Suppressor macrophage (primary cell): ENCODE measurements at places on chromosomes 5 and 9.
A peak's percentile ranks its signal among the peaks of the same experiment; 100 is the strongest.

GRCh38 chr9:81522716-81523551, 166.4 kb downstream of the TLE1 start:
- peak; percentile 84 for DNase-seq

DNA sequence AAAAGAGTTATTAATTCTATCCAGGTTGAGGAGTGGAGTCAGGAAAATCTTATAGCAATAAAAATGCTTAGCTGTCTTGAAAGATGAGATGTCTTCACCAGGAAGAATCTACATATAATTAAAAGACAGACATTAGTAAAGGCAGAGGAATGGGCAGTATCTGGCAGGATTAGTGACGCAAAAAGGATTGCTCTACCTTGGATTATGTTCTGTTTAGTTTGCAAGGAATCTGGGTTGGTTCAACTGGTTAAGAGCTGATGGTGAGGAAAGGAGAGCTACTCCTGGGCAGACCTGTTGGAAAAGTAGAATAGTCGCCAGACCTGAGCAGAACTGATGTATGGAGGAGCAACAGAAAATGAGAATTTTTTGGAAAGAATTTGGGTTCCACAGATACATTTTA, 318.5 kb downstream of the ADGRV1 start:
- no peak for DNase-seq

- DNase-seq: no peak
Observed at GRCh38 chr5:139082813-139083498, 115.2 kb downstream of the SIL1 start.

- peak; percentile 5 for DNase-seq
Observed at GRCh38 chr5:367358-368130, 46.0 kb downstream of the AHRR start.

DNA sequence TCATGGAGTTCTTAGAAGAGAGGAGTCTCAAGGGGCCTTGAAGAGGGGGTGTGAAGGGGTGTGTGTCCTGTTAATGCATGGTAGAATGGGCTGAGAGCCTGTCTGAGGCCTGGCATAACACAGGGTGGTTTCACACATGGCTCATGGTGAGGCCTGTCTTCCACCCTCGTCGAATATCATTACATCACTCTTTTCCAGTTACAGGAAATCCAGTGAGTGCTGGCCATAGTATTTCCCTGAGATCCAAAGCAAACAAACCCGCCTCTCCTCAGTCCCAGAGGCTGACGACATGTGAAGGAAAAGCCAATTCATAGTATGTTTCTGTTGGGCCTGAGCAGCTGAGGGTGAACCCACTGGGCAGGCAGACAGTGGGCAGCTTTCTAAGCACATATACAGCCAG, 159.4 kb upstream of the NR3C1 start:
- DNase-seq: no peak

- no peak for DNase-seq
Observed at GRCh38 chr9:114480746-114481435, 24.4 kb downstream of the WHRN start.

DNA sequence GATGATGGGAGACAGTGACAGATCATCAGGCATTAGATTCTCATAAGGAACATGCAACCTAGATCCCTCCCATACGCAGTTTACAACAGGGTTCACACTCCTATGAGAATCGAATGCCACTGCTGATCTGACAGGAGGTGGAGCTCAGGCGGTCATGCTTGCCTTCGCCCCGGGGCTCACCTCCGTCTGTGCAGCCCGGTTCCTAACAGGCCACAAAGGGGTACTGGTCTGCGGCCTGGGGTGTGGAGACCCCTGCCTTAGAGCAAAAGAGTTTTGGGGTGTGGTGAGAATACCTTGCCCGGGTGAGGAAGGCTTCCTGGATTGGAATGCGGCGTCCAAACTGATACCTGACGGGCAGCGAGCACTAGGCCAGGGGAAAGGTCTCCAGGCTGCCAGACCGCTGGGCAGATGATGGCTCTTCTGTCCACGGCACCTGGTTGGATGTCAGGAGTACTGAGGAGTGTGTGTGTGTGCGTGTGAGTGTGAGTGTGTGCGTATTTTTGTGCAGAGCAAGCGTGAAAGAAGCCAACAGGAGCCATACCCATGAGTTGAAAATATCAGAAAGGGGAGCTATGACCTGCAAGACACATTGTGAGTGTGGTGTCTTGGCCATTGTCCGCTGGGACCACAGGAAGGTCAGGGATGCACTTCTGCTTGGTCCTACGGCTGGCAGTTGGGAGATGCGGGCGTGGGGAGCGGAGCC, 55.4 kb downstream of the ACER2 start:
- no peak for DNase-seq

DNA sequence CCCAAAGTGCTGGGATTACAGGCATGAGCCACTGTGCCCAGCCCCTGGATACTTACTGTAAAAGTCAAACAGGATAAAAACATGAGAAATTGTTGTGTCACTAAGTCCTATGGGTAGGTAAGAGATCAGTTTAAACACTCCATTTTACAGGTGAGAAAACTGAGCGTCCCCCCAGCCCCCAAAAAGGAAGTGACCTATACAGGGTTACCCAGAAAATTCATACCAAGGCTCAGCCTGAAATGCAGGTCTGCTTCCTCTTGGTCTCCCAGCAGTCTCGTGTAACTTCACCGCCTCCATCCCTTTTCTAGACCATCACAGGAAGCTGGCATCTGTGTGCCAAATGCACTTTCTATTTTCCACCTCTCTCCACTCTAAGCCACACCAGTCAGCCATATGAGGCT, 57.2 kb downstream of the TMOD1 start:
- no peak for DNase-seq

DNA sequence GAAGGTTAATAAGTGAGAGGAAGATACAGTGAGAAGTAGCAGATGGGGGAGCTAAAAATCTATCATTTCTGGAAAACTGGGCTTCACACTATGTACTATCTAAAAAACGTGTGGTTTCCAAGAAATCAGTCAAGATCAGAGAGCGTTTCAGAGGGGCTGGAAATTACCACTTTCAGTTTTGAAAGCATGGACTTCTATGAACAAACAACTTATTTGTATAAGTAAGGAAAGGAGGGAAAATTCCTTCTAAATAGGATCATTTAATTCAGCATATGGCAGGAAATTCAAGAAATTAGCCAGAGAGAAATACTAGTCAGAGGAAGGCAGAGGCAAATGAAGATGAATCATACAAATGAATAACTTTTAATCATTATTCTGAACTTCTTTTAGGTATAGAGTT, 11.3 kb downstream of the TNC start:
- DNase-seq: no peak

DNA sequence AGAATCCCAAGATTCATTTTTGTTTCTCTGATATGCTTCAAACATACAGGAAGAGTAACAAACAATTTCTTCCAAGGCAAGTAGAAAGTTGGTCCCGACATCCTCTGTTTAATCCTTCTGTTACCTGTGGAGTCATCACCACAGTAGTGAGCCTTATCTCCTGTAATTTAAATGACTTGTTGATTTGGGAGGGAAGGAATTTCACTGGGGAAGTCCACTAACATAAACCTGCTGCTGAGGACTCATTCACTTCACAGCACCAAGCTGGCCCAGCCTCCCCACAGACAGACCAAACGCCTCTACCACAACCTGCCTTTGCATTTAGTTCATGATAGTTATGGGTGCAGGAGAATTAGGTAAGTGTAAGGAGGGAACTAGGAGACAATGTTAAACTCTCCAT, 63.2 kb downstream of the PRKACG start:
- no peak for DNase-seq

- DNase-seq: no peak
Observed at GRCh38 chr5:154779105-154779504, 23.9 kb downstream of the LARP1 start.

GRCh38 chr5:150777685-150778084, 872 bp upstream of the SMIM3 start:
- DNase-seq: peak; percentile 67

DNA sequence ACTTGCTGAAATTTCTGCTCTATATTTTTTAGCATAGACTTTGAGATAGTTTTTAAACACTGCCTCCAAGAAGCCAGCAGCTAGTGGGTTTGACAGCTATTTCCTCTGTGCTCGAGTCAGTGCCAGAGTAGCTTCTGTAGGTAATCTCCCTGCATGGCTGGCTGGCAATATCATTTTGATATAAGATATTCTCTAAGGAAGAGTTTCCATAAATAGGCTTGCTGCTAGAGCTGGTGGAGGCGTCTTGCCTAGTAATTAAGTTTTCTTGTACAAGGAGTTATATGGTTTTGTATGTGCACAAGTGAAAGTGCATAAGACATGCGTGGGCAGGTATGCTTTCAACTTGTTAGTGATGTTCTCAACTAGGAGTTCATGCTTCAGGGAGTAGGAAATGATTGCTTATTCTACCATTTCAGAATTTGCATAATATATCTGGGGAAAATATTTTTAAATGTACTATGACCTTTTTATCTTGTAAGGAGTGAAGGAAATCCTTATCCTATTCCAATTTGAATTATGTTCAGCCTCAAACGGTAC, 74.1 kb upstream of the CCL21 start:
- DNase-seq: no peak

- DNase-seq: no peak
Observed at GRCh38 chr5:125189531-125189941, 443.1 kb upstream of the ZNF608 start.

DNA sequence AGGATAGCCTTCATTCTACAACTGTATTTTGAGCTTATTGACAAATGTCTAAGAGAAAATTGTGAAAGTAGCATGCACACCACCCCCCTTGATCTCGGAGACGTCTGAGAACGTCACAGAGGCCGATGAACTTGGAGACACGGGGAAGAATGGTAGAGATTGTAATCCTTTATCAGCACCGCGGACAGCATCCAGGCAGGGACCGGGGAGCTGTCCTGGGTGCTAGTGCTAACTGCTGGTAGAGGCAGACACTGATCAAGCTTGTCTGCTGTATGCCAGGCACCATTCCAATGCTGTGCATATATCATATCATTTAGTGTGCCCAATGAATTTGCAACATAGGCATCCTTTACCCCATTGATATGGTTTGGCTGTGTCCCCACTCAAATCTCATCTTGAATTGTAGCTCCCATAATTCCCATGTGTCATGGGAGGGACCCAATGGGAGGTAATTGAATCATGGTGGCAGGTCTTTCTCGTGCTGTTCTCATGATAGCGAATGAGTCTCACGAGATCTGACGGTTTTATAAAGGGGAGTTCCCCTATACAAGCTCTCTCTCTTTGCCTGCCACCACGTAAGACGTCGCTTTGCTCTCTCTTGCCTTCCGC, 98.8 kb downstream of the LHX2 start:
- DNase-seq: peak; percentile 80

DNA sequence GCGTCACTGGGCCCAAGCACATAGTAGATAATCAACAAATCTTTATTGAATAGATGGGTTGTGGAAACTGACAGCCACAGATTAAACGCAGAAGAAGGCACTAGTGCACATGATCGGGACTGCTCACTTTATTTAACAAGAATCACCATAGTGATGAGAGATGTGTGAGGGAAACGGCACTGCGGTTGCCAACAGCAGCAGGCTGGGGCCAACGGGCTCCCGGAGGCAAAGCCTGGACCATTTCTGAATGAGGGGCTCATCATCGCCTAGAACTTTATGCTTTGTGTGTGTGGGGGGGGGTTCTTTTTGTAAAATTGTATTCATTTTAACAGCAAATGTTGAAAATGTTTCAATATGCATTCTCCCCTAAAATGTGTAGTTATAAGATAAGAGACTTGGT, 61.9 kb upstream of the RUFY1 start:
- no peak for DNase-seq

DNA sequence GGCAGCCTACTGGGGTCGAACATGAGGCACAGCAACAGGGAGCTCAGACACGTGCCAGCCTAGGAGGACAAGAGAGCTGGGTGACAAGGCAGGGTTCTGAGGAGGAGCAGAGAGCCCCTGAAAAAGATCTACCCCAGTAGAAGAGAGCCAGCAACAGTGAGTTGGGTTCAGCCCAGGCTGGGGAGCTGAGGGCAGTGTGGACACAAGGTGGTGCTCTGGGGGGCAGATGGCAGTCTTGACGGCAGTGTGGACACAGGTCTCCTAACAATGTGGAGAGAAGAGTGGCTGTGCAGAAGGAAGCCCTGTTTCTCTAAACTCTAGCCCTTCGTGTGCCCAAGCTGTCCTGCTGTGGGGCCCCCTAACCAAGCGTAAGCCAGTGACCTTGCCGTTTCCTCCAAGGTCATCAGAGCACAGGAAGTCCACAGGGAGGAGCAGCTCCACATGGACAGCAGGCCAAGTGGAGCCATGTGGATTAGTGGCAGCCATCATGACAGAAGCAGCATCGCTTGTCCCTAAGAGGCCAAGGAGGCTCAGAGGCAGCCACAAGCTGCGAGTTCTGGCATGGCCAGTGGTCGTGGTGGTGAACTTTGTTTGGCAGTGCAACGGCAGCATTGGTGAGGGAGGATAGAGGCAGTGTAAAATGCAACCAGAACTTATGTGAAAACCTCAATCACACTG, 25.1 kb upstream of the LMX1B start:
- DNase-seq: no peak

- no peak for DNase-seq
Observed at GRCh38 chr5:67010684-67011409, 185.8 kb downstream of the CD180 start.

DNA sequence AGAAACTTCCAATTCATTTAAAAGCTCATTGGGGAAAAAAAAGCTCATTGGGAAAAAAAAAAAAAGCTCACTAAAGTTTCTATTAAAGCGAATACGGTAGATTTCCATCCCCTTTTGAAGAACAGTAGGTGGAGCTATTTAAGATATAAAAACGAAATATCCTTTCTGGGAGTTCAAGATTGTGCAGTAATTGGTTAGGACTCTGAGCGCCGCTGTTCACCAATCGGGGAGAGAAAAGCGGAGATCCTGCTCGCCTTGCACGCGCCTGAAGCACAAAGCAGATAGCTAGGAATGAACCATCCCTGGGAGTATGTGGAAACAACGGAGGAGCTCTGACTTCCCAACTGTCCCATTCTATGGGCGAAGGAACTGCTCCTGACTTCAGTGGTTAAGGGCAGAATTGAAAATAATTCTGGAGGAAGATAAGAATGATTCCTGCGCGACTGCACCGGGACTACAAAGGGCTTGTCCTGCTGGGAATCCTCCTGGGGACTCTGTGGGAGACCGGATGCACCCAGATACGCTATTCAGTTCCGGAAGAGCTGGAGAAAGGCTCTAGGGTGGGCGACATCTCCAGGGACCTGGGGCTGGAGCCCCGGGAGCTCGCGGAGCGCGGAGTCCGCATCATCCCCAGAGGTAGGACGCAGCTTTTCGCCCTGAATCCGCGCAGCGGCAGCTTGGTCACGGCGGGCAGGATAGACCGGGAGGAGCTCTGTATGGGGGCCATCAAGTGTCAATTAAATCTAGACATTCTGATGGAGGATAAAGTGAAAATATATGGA, at the start of gene PCDHGA12:
Gene PCDHGA12, plus strand, starts transcription at position 176 of the 782 bp plus-strand sequence. Its CDS starts 253 bp downstream, at position 429.
- peak; percentile 74 for DNase-seq

GRCh38 chr5:3352711-3353110, 242.9 kb upstream of the IRX1 start:
- DNase-seq: no peak

- no peak for DNase-seq
Observed at GRCh38 chr5:59238126-59238902, 655.2 kb downstream of the PDE4D start.

DNA sequence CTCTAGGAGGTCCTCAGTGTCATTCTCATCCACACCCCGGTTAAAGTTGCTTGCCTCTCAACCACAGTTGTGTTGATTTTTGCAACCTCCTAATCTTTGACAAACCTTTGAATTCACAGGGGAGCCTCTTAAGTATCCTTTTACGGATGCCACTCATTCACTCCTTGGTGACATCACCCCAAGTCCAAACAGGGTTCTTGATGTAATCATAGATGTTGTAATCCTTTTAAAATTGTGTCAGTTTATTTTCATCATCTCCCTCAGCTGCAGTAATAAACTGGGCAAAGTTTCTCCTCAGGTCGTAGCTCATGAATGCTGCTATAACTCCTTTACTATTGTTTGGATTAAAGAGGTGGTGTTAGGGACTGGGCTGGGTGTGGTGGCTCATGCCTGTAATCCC, 637.2 kb upstream of the NUDT12 start:
- DNase-seq: no peak

GRCh38 chr5:32193591-32193990, 19.5 kb upstream of the GOLPH3 start:
- peak; percentile 90 for DNase-seq
